ENCODE measurements at places on chromosomes 1 and 21. TPM values are rescaled to one million over a fixed set of nuclear protein-coding genes. Genes with fewer than 3 reads are reported as not detected.

Gene MPC2
- 54.6 TPM for polyA plus RNA-seq

Gene PLA2G2F
- polyA plus RNA-seq = not detected

Gene TSPAN1
- polyA plus RNA-seq = 13.7 TPM

Gene RPTN
- not detected for polyA plus RNA-seq

Gene KRTAP13-2
- polyA plus RNA-seq = not detected

Gene FCER1A
- 1.2 TPM for polyA plus RNA-seq

- DNase-seq = no peak
These were observed 2.8 kb upstream of the CAPZB start for GRCh38 chr1:19488136-19488535.

DNA sequence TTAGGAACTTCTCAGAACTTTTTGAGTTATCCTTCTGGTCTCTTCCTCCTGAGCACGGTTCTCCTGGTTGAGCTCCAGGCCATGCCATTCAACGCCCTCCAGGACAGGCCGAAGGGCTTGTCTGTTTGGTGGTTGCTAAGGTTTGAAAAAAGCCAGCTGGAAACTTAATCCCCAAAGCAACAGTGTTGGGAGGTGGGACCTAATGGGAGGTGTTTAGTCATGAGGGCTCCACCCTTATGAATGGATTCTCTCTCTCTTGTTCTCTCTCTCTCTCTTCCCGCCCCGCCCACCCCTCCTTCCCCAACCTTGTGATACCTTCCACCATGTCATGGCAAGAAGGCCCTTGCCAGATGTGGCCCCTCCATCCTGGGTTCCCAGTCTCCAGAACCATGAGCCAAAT is 829 bp downstream of the KCNE1 start:
- no peak for DNase-seq

DNA sequence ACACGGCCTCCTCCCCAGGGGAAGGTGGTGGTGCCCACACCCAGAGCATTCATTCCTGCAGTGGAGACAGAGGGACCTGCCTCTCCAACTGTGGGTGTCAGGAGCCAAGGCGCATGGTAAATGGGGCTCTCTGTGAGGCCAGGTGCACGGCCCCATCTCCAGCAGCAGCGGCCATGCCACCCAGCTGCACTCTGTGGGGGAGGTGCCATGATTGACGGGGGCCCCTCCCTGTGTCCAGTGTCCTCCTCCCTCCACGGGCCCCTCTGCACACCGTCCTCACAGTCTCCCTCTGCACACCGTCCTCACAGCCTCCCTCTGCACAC is 83.6 kb upstream of the COL6A1 start:
- DNase-seq = no peak

DNA sequence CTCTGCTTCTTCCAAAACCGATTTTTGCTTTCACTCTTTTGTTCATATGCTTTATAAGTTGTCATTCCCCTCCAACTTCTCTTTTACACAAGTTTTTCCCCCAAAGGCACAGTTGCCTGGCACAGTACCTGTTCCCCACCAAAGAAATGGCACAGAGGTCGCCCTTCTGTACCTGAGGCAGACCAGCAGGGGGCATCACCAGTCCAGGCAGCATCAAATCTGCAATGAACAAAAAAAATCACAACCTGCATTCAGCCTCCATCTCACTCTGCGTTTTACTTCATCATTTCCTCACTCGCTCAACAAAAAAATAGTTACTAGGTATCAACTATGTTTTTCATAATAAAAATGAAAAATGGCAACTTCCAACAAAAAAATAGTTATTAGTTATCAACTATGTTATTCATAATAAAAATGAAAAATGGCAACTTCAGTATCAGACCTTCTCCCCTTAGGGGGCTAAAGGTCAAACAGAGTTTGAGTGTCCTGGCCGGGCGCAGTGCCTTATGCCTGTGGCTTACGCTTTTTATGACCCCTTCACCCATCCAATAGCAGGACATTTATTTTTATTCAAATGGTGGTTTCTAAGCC is 4.1 kb downstream of the EIF2D start:
- DNase-seq = no peak

- DNase-seq = no peak
These were observed 464 bp downstream of the ACBD6 start for GRCh38 chr1:180501865-180502360.

- no peak for DNase-seq
These were observed 4.6 kb upstream of the RAB4A start for GRCh38 chr1:229266274-229266673.

- DNase-seq = no peak
These were observed 63.2 kb downstream of the IER5 start for GRCh38 chr1:181151378-181152326.

All from right lung (tissue), 10 donors.